Muscle of arm (tissue), 14 donors: ENCODE measurements at places on chromosomes 7 and 10.

DNA sequence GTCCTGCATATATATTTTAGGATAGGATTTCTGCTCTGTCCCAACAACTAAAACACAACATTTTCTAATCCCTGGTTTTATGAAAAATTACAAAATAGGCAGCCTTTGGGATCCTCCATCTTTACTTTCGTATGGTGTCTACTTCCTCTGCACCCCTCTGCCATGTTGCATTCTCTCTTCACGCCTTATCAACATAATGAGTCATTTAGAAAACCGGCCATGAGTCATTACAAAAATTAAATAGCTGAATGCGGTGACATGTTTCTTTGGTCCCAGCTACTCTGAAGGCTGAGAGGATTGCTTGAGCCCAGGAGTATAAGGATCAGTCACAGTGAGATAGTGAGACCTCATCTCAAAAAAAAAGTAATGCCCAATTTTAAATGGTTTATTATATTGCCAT lies 148.1 kb upstream of the CELF2 start:
- DNase-seq = no peak

DNA sequence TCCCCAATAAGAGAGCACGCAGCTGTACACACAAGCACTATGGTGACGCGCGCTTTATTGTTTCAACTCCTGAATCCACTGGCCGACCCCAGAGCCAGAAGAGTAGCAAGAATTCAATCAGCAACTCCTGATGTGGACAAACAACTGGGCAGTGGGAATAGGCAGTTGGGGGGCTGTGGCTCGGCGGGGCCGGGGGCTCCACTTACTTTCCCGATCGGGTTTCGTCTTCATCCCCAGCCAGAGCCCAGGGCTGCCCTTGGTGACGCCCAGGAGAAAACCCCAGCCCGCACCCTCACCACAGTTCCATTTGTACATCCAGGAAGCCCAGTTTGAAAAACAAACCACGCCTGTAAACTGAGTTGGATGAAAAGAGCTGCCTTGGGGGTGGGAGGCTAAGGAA lies 38.7 kb downstream of the DAGLB start:
- no peak for DNase-seq

DNA sequence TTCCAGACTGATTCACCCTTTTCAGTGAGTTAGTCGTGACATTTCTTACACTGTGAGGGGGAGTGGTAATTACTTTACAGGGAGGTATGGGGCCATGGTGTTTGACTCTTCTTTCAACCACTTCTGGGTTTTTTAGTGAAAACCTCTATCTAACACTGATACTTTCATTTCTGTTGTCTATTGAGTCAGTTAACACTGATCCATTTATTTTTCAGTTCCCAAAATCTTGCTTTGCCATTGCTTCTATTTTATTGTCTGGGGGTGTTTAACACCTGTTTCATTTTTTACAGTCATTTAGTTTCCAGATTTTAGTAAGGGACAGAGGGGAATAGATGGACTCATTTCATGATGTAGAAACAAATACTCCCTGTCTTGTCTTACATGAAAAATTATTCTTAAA lies 61.5 kb downstream of the HELLS start:
- DNase-seq = no peak

- peak; percentile 41 for DNase-seq
Measured at GRCh38 chr7:27142580-27143022, 880 bp downstream of the HOXA5 start.

DNA sequence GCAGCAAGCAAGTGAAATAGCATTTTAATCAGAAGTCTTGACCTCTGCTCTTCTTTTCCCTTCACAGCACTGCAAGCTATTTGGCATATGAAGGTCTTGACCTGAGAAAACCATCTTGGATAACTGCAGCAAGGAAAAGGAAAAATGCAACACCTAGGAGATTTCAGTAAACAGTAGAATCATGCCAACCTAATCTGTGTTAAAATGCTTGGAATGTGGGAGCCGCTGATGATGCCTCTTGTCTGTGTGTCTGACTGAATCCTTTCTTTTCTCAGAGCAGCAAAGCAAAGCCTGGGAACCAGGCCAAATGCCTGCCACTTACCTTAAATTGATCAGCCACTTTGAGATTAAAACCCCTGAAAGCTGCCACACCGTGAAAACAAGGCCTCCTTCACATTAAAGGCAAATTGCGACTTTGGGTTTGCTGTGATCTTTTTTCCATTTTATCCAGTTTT lies 80.4 kb upstream of the CDK6 start:
- peak; percentile 13 for DNase-seq

DNA sequence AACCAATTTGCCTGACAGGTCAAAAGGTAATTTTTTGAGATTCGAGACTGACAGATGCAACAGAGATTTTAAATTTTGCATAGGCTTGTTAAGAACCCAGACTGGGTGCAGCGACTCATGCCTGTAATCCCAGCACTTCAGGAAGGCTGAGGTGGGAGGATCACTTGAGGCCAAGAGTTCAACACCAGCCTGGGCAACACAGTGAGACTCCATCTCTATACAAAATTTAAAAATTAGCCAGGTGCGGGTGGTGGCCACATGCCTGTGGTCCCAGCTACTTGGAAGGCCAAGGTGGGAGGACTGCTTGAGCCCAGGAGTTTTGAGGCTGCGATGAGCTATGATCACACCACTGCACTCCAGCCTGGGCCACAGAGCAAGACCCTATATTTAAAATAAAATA lies 34.6 kb downstream of the AMZ1 start:
- no peak for DNase-seq

- no peak for DNase-seq
Measured at GRCh38 chr10:93445978-93446720, 36.0 kb downstream of the MYOF start.

GRCh38 chr10:109845308-109845707 lies 78.0 kb downstream of the XPNPEP1 start:
- no peak for DNase-seq

DNA sequence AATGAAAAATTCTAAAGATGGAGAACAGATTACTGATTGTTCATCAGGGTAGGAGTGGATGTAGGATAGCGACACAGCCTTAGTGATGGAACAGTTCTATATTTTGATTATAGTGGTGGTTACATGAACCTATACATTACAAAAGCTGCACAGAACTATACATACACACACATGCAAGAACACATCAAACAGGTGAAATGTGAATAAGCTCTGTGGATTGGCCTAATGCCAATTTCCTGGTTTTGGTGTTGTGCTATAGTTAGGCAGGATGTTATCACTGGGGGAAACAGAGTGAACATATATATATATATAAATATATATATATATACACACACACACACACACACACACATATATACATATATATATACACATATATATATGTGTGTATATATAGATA lies 76.4 kb upstream of the PIK3CG start:
- DNase-seq = no peak

- DNase-seq = no peak
Measured at GRCh38 chr7:70952311-70952710, 179.6 kb upstream of the GALNT17 start.

GRCh38 chr10:131822013-131822691 lies 78.7 kb upstream of the PPP2R2D start:
- no peak for DNase-seq

DNA sequence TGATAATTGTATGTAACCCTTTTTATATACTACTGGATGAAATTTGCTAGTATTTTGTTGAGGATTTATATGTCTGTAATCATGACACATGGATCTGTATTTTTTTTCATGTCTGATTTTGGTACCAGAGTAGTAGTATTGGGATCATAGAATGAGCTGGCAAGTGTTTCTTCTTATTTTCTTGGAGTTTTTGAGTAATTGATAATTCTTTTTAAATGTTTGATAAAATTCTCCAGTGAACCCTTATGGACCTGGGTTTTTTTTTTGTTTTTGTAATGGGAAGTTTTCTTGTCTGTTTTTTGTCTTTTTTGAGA lies 28.4 kb downstream of the ZNF33A start:
- no peak for DNase-seq

- DNase-seq = no peak
Measured at GRCh38 chr10:91820144-91820543, 21.9 kb downstream of the TNKS2 start.

DNA sequence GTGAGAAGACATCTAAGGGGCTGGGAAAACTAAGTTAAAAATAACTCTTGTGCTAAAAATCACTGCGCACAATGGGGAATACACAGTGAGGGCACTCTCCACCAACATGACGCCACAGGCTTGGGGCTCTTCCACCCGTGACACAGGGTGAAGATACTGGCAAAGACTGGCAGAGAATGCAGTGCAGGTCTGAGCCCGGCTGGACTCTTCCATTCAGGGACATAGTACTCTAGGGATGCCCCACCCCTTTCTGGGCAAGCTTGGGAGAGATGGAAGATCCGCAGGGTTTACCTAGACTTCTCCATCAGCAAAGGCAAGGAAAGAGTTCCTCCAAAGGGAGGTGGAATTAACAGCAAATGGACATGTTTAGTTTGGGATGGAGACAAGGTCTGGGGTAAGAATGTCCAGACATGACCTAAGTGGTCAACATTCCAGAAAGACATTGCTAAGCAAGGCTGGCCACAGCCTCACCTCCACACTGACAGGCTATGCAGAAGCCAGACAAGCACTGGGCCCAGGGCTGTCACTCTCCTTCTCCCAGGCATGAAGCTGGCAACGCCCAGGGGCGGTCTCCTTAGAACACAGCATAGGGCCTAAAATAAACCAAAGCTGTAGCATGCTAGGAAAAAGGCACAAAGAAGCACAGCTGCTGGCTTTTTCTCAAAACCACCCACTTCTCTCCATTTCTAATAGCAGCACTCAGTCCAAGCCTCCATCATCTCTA lies 28.1 kb downstream of the XPNPEP1 start:
- DNase-seq = no peak
